ENCODE measurements at places on chromosomes 7 and 10.
A peak's percentile ranks its signal among the peaks of the same experiment; 100 is the strongest.

DNA sequence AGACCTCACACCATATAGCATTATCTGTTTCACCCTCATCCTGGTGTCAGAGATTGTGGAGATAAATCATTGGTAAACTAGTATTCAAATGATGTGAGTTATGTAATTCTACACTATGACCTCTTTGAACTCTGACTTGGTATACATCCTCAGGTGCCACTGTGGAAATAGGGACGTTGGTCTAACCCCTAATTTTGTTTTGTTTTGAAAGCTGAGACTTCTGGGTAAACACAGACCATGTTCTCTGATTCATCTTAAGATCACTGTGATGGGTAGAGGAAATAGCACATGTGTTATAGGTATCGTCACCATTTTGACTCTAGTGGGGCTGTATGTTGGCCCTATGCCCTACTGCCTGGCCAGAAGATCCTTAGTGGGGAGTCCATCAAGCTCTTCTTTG is 241.6 kb downstream of the CCDC7 start:
- no peak for DNase-seq

GRCh38 chr7:30420662-30421061 is 57.9 kb downstream of the NOD1 start:
- no peak for DNase-seq

DNA sequence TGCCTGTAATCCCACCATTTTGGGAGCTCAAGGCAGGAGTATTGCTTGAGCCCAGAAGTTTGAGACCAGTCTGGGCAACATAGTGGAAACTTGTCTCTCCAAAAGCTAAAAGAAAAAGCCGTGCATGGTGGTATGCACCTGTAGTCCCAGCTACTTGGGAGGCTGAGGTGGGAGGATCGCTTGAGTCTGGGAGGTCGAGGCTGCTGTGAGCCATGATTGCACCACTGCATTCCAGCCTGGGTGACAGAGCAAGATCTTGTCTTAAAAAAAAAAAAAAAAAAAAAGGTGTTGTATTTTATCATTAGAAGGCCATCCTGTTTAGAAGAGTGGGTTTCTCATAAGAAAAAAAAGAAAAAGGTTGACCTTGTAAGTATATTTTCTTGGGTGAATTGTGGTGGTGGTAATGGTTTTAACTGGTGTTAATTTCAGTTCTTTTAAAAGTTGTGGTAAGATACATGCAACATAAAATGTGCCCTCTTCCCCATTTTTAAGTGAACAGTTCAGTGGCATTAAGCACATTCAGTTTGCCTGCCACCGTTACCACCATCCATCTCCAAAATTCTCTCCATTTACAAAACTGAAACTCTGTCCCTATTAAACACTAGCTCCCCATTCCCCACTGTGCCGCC is 34.7 kb downstream of the GRIFIN start:
- no peak for DNase-seq

- DNase-seq, result no peak
Measured at GRCh38 chr10:78656417-78657162, 412.2 kb upstream of the ZMIZ1 start.

- no peak for DNase-seq
Measured at GRCh38 chr7:125529249-125529648, 599.6 kb upstream of the POT1 start.

GRCh38 chr10:133034092-133034491 is 53.6 kb upstream of the ADGRA1 start:
- DNase-seq, result no peak

DNA sequence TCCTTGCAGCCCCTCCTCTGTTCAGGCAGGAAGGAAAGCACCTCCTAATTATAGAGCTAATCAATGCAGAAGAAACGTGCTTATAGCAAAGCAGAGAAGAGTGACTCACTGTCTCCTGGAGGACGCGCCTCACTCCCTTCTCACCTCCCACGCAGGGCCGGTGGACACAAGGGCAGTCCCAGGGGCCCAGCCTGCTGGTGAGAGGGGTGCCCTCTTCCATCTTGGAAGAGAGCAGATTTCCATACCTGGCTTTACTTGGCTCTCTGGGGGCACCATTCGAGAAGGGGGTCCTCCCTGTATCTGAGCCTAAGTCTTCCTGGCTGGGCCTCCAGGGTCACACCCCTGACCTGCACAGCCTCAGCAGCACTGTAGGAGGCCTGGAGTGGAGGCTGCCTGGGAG is 55.8 kb downstream of the RASGEF1A start:
- DNase-seq, result no peak

GRCh38 chr10:100872034-100872791 is 40.5 kb upstream of the SLF2 start:
- peak; percentile 95 for DNase-seq

GRCh38 chr7:137992550-137993394 is 9.1 kb downstream of the CREB3L2 start:
- no peak for DNase-seq

DNA sequence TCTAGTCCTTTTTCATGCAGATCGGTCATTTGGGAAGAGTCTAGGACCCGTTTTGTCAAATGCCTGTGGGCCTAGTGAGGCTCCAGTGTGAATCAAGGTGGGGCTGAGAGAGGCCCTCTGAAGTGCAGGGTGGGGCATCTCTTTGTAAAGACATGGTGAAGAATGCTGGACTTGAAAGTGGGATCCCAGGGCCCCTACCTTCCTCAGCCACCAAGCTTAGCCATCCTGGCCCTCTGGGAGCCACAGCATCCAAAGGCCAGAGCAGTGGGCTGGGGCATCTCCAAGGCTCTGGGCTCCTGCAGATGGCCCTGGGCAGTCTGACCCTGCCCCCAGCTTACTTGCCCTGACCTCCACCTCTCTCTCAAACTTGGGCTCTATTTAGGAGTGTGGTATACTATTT is 78.5 kb downstream of the ADCY1 start:
- no peak for DNase-seq

DNA sequence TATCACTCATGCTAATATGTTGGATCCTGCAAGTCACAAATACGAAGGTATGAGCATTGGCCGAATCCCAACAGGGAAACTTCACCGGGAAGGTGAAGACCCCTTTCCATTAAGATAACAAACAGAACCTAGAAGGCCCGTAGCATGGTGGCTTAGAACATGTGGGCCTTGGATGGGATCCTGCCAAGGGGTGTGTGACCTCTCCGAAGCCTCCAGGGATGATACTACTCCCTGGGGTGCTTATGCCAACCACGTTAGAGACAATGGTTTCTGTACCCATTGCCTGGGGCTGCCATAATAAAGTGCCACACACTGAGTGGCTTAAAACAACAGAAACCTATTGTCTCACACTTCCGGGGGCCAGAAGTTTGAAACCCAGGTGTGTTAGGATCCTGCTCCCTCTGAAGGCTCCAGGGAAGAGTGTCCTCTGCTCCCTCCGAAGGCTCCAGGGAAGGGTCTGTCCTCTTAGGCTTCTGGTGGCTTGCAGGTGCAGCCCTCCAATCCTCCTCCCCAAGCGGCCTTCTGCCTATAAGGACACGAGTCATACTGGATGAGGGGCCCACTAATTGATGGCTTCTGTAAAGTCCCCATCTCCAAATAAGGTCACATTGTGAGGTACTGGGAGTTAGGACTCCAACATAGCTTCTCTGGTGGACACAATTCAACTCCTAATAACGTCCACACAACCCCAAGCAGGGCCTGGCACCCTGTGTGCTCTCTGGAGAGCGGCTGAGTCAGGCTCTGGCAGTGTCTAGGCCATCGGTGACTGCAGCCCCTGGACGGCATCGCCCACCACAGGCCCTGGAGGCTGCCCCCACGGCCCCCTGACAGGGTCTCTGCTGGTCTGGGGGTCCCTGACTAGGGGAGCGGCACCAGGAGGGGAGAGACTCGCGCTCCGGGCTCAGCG is 992 bp upstream of the MGMT start:
- DNase-seq, result no peak

DNA sequence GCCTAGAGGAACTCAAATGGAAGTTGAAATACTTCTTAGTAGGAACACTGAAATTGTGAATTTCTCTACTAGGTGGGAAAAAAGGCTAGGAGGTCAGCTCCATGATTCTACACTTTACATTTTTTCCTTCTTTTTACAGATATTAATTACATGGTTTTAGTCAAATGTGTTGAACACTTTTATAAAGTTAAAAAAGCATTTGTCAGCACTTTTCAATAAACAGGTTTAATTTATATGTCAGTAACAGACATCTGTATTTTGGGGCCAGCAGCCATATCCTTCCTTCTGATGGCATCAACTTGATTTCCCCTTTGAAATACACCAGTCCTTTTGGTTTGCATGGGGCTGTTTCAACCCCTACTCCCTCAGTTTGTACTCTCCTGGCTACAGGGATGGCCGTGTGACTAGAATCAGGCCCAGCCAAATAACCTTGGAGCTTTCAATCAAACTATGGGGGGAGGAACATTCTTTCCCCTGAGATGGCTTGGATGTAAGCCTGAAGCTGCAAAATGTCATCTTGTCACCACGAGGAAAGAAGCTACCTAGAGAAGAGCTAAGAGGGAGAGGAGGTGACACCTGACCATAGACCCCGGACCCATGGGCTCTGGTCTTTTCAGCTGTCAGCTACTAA is 171.0 kb upstream of the NEBL start:
- no peak for DNase-seq

DNA sequence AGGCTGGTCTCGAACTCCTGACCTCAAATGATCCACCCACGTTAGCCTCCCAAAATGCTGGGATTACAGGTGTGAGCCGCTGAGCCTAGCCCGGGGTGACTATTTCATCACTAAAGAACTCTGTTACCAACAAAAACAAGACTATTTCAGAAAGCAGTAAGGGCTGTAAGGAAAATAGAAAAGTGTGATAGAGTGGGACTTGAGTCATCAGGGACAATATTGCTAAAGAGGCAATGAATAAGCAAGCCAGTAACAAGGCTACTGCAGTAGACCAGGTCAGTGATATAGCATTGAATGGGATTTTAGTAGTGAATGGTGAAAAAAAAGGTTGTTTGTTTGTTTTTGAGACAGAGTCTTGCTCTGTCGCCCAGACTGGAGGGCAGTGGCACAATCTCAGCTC is 51.7 kb downstream of the SVOPL start:
- DNase-seq, result no peak

DNA sequence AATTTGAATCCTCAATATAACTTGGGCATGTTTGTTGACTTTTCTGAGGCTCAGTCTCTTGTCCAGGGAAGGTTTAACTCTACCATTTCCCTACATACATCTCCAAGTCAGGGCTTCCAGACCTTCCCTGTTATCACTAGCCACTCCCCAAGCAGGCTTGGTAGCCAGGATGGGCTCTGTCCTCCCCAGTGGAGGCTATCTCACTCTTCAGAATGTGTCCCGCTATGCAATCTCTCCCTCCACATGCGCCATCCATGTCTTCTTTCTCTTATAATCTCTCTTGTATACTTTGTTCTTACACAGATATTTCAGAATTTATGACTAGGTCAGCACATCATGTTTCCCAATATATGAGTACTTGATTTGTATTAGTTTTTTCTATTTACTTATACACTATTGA is 310.4 kb downstream of the HGF start:
- DNase-seq, result no peak

DNA sequence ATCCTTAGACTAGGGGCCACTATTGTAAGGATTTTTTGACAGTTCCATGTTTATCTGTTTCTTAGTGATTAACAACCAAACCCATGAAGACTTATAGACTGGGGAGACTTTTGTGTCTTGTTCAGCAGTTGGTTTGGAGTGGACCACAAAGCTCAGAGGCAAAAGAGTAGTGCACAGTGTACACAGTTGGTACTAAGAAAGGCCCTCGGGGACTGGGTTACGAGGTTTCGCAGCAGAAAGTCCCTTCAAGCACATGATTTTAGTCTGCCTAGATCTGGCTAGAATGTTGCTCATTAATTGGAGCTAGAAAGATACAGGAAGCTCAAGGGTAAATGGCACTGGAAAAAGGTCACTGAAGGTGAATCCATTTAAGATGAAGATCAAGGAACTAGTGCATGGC is 35.4 kb downstream of the CDK14 start:
- no peak for DNase-seq

All from 8988T (cell line).